ENCODE measurements at places on chromosomes 3 and 15.

GRCh38 chr15:92495446-92495845, 101.8 kb downstream of the ST8SIA2 start:
- DNase-seq: no peak

DNA sequence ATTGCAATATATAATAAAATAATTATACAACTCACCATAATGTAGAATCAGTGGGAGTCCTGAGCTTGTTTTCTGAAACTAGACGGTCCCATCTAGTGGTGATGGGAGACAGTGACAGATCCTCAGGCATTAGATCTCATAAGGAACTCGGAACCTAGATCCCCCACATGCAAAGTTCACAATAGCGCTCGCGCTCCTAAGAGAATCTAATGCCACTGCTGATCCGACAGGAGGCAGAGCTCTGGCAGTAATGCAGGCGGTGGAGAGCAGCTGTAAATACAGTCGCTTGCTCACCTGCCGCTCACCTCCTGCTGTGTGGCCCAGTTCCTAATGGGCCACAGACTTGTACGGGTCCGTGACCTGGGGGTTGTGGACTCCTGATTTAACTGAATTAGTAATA, 87.8 kb downstream of the P3H2 start:
- no peak for DNase-seq

DNA sequence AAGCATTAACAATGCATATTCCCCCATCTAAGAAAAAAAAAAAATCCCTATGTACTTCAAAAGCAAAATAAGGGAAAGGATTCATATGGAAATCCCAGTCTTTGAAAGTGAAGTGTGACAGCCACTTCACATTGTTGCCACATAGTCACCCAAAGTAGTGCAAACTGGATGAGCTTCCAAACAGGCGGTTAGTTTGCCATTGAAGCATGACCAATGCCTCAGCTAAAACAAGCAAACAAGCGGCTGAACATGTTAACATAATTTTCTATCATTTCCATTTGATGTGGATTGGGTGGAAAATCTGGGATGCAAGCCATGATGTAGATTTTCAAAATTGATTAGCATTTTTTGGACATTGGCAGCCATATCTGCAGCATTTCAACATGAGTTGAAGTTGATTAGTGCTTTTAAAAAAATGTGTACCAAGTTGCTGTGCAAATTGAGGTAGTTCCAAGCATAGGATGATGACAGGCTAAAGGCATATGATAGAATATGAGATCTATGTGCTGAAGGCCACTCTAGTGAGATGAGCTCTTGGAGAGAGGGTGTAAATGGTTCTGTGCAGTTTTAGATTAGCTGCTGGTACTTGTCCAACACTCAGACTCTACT, 405.2 kb downstream of the NR2F2 start:
- no peak for DNase-seq

GRCh38 chr3:30577788-30578187, 28.6 kb upstream of the TGFBR2 start:
- no peak for DNase-seq

GRCh38 chr15:77909182-77909940, 168.2 kb downstream of the TBC1D2B start:
- no peak for DNase-seq

DNA sequence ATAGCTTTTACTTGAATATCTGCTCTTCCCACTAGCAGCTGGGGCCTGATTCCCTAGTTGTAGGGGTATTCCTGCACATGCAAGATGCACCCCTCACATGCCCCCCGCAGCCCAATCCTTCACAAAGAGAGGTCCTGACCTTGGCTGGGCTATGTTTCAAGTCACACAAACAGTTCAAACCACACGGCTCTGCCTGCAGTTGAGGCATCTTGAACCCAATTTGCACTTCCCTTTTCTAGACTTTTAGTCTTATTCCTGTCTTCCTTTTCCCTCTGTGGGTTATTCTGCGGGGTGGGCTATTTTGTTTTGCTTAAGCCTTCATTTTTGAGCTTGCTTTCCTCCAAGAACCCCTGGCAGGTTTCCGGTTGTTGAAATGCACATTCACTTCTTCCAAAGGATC, 13.3 kb upstream of the CCR1 start:
- DNase-seq: no peak

- no peak for DNase-seq
Measured at GRCh38 chr15:78130466-78131294, 565 bp downstream of the CIB2 start.

Data from NCI-H1092 (cell line).